ENCODE measurements at places on chromosomes 2 and 18. TPM values are rescaled to one million over a fixed set of nuclear protein-coding genes. Genes with fewer than 3 reads are reported as not detected.
A peak's percentile ranks its signal among the peaks of the same experiment; 100 is the strongest.

Gene NOSTRIN
- total RNA-seq = 0.68 TPM

Gene RAB6D
- total RNA-seq = not detected

Gene CDH7
- not detected for total RNA-seq

Gene GNAL
- total RNA-seq = 3.3 TPM

Gene WNT10A
- total RNA-seq = 1.2 TPM

Gene CLEC4F
- not detected for total RNA-seq

Gene PLEKHH2
- total RNA-seq = 2.3 TPM

Gene PLGLB2
- total RNA-seq = 1.9 TPM

DNA sequence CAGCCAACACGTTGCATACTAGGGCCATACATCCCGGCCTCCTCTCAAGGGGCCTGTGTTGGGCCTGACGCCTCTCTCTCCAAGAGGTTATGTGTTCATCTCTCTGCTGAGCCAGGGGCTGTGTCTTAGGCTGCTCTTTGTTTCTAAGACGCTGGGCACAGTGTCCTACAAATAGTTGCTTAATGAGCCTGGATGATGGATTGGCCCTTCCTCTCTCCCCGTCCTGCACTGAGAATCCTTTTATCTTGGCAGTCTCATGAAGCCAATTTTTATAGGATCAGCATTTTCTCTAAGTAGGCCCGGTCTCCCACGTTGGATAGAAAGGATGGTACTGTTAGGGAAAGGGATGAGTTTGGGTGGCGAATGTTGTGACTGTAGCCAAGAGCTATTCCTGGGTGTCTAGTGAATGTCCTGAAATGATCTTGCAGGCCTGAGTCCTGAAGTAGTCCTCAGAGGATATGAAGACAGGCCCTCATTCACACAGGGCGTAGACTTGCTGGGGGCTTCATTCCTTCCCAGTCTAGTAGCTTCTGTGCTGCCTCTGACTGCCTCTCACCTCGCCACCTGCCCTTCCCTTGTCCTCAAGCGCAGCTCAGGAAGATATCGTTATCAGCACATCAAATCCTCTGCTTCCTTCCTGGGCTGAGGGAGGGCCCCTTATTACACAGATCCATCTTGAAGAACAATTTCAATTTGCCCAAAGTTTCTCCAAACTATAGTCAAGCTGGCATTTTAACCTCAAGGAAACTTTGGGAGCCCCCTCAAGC is 8.8 kb downstream of the LBH start:
- no peak for DNase-seq
- no peaks in the 10 kb centered on the region for H3K36me3 ChIP-seq
- H3K27ac ChIP-seq = no peak overlapping the region
- 0 out of 2 replicates have a peak, but pooled peaks cover 6% of the 10 kb centered on the region for H3K27me3 ChIP-seq

GRCh38 chr2:108593547-108594098 is 59.4 kb downstream of the LIMS1 start:
- H3K36me3 ChIP-seq = no peaks in the 10 kb centered on the region
- DNase-seq = no peak
- H3K4me1 ChIP-seq = peaks cover 29% of the 10 kb centered on the region
- H3K4me3 ChIP-seq = no peak overlapping the region
- no peaks in the 10 kb centered on the region for H3K27me3 ChIP-seq

GRCh38 chr2:11876889-11877288 is 130.5 kb downstream of the LPIN1 start:
- no peak overlapping the region for H3K4me3 ChIP-seq
- H3K27ac ChIP-seq = no peak overlapping the region
- no peaks in the 10 kb centered on the region for H3K4me1 ChIP-seq
- no peak for DNase-seq

DNA sequence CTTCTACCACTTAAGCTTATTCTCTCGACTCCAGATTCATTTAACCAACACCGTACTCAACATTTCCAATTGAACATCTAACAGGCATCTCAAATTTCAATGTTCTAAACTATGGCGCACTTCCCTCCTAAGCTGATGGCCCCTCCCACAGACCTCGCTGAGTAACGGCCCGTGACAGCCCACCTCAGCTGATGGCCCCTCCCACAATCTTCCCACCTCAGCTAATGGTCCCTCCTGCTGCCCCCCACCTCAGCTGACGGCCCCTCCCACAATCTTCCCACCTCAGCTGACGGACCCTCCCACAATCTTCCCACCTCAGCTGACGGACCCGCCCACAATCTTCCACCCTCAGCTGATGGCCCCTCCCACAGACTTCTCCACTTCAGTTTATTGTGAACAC is 57.1 kb upstream of the TSPYL6 start:
- no peak overlapping the region for H3K4me3 ChIP-seq
- H3K27me3 ChIP-seq = no peaks in the 10 kb centered on the region
- no peaks in the 10 kb centered on the region for H3K36me3 ChIP-seq
- DNase-seq = no peak

- H3K4me1 ChIP-seq = no peaks in the 10 kb centered on the region
- H3K27ac ChIP-seq = no peak overlapping the region
- H3K36me3 ChIP-seq = no peaks in the 10 kb centered on the region
- no peak for DNase-seq
Observed at GRCh38 chr2:136495636-136496035, 269.7 kb upstream of the THSD7B start.

- no peak overlapping the region for H3K27ac ChIP-seq
- H3K36me3 ChIP-seq = no peaks in the 10 kb centered on the region
- no peak for DNase-seq
Observed at GRCh38 chr2:195706161-195706900, 49.3 kb downstream of the SLC39A10 start.

- H3K4me1 ChIP-seq = no peaks in the 10 kb centered on the region
- H3K27ac ChIP-seq = no peak overlapping the region
- no peaks in the 10 kb centered on the region for H3K27me3 ChIP-seq
- no peaks in the 10 kb centered on the region for H3K36me3 ChIP-seq
Observed at GRCh38 chr2:229313591-229313990, 42.5 kb upstream of the PID1 start.

GRCh38 chr2:3793249-3793648 is 89.9 kb downstream of the DCDC2C start:
- H3K36me3 ChIP-seq = no peaks in the 10 kb centered on the region
- DNase-seq = no peak
- H3K27ac ChIP-seq = no peak overlapping the region
- H3K4me3 ChIP-seq = no peak overlapping the region
- no peaks in the 10 kb centered on the region for H3K4me1 ChIP-seq
- H3K27me3 ChIP-seq = peaks cover 43% of the 10 kb centered on the region

DNA sequence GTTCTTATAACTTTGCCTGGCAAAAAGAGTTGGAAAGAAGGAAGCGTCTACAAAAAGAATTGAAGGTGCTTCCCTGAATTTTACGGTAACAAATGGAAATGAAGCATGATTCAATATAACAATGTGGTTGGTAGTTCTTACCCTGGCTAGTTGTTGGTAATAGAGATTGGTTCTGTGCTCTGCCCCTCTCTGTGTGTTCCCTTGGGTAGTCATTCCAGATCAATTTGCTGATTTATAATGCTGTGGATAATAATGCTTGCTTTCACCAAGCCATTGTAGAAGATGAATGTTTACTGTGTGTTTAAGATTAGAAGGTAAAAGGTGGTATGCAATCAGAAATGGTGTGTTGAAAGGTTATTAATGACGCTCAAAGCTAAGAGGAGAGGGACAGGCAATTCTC is 577.8 kb upstream of the NXPH2 start:
- H3K27ac ChIP-seq = no peak overlapping the region
- no peak for DNase-seq

DNA sequence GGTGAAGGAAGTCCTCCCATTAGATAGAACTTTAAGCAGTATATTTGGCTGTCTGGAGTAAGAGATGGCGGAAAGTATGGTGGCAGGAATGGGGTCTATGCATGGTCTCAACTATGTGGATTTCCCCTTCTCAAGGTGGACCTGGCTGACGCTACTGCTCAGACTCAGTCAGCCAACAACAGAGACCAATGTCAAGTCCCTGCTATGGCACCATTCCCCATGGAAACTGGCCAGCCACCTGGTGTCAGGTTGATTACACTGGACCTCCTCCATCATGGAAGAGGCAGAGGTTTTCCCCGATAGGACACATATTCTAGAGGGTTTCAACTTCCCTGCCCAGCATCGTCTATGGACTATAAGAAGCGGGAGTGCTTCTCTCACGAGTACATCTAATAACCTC is 8.6 kb upstream of the FAHD2A start:
- H3K36me3 ChIP-seq = no peaks in the 10 kb centered on the region
- H3K4me3 ChIP-seq = no peak overlapping the region
- H3K27me3 ChIP-seq = no peaks in the 10 kb centered on the region
- no peak for DNase-seq
- H3K27ac ChIP-seq = no peak overlapping the region

- DNase-seq = peak; percentile 77
- peaks cover 30% of the 10 kb centered on the region for H3K4me1 ChIP-seq
- no peaks in the 10 kb centered on the region for H3K36me3 ChIP-seq
- H3K27me3 ChIP-seq = no peaks in the 10 kb centered on the region
- H3K4me3 ChIP-seq = peak overlapping the region; percentile 4
Observed at GRCh38 chr2:102603904-102604303, 15.4 kb upstream of the SLC9A2 start.

GRCh38 chr2:50042771-50043170 is 888.5 kb upstream of the FSHR start:
- no peaks in the 10 kb centered on the region for H3K27me3 ChIP-seq
- no peaks in the 10 kb centered on the region for H3K4me1 ChIP-seq
- no peak overlapping the region for H3K27ac ChIP-seq
- no peak for DNase-seq
- no peak overlapping the region for H3K4me3 ChIP-seq
- H3K36me3 ChIP-seq = no peaks in the 10 kb centered on the region

DNA sequence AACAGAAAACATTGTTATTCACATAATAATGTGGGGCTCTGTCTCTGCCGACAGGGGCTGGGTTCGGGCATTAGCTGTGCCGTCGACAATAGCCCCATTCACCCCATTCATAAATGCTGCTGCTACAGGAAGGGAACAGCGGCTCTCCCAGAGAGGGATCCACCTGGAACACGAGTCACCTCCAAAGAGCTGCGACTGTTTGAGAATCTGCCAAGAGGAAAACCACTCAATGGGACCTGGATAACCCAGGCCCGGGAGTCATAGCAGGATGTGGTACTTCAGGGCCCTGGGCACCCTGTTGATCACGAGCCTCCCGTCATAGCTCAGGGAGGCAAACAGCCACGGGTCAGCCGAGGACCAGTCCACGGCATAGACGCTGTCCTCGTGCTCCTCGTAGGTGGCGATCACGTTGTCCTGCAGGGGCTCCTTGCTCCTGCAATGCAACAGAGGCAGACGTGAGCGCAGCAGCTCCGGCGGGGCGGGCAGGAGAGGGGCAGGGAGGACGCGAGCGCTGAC is 188.5 kb downstream of the EIPR1 start:
- no peak overlapping the region for H3K27ac ChIP-seq
- H3K4me3 ChIP-seq = no peak overlapping the region
- DNase-seq = no peak
- H3K36me3 ChIP-seq = peaks cover 15% of the 10 kb centered on the region
- no peaks in the 10 kb centered on the region for H3K4me1 ChIP-seq
- no peaks in the 10 kb centered on the region for H3K27me3 ChIP-seq

DNA sequence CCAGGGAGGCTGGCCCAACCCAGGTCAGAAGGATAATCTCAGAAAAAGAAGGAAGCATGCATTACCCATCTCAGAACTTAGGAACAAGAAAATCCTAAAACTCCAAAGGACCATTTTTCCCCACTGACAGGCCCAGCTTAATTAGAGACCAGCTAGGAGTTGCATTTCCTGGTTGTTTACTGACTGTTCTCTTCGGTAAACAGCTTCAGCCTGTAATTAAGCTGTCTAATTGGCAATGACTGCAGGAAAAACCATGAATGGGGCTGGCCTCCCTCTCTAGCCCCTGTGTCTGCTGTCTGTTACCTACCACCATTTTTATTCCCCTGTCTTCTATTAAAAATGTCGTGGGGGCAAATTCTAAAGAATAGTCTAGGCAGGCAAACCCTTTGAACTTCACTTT is 146.5 kb downstream of the AGAP1 start:
- no peak for DNase-seq
- H3K27ac ChIP-seq = no peak overlapping the region
- H3K4me1 ChIP-seq = no peaks in the 10 kb centered on the region
- H3K4me3 ChIP-seq = no peak overlapping the region
